CD4-positive, alpha-beta T cell (primary cell): ENCODE measurements at places on chromosomes 12 and 14.
A peak's percentile ranks its signal among the peaks of the same experiment; 100 is the strongest.

DNA sequence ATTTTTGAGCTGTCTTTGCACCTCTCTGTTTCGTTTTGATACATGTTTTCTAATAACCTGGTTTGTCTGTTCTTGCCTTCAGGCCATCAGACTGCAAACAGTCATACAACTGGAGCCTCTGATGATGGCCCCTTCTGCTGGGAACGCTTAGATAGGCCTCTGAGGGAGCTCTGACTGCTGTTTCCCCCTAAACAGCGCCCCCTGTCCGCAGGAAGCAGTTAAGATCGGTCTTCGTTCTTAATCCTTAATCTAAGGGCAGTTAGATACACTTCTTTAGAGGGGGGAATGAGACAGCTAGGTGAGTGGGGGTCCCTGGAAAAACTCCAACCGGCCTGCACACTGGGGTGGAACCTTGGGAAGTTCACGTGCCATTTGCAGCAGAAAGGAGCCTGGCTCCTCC lies 1338.8 kb upstream of the SEL1L start:
- no peak for DNase-seq

- peak; percentile 6 for DNase-seq
Observed at GRCh38 chr12:45257185-45257930, 41.5 kb downstream of the ANO6 start.

- DNase-seq: no peak
Observed at GRCh38 chr12:89551747-89552146, 25.9 kb upstream of the POC1B start.

DNA sequence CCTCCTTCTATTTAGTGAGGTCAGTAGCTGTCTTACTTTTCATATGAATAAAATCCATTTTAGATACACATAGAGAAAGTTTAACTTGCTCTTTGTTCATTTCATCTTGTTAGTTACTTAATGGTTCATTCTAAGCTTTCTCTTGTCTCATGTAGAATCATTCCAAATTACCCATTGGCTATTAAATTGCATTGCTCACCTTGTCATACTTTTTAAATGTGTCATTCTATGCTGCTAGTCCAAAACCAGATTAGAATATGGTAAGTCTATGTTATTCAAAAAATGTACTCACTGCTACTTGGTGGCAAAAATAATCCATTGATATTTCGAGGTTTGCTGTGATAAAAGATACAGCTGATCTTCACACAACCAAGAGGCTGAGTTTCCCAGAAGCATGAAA lies 3.0 kb downstream of the C12orf50 start:
- DNase-seq: no peak

GRCh38 chr14:64934338-64934929 lies 8.1 kb downstream of the GPX2 start:
- DNase-seq: no peak

- DNase-seq: no peak
Observed at GRCh38 chr14:35123388-35123703, 994 bp downstream of the PRORP start.

GRCh38 chr14:52188381-52188780 lies 79.1 kb upstream of the PTGDR start:
- no peak for DNase-seq

- no peak for DNase-seq
Observed at GRCh38 chr12:43241986-43242385, 310.0 kb downstream of the ADAMTS20 start.

DNA sequence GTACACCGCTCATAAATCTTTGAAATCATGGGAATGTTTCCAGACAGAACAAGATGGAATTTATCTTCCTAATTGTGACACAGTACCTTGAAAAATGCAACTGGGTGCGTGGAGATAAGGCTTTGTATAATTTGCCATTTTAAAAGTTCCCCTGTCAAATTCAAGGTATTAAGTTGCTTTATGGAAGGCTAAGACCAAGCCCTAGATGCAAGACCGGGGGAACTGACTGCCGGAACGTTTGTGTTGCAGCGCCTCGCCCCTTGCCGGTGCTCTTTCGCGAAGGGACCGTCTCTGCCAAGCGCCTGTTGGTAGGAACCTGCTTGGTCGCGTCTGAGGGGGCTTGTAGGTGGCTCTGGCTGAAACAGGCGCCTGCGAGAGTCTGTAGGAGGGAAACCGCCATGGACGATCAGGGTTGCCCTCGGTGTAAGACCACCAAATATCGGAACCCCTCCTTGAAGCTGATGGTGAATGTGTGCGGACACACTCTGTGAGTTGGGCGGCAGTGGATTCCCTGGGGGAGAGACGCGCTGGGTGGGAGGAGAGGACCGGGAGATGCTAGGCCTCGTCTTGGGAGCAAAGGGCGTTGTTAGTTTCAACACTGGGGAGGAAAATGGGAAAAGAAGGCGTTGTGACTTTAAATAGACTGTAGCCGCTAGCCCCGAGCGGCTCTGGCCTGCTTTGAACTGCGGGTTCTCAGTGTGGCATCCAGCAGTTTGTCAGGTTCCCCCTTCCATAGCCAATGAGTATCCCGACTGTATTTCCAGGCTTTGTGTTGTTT lies at the start of gene MNAT1:
Gene MNAT1, plus strand, starts transcription at position 297 of the 778 bp plus-strand sequence. Its CDS starts 102 bp downstream, at position 399.
- peak; percentile 59 for DNase-seq

DNA sequence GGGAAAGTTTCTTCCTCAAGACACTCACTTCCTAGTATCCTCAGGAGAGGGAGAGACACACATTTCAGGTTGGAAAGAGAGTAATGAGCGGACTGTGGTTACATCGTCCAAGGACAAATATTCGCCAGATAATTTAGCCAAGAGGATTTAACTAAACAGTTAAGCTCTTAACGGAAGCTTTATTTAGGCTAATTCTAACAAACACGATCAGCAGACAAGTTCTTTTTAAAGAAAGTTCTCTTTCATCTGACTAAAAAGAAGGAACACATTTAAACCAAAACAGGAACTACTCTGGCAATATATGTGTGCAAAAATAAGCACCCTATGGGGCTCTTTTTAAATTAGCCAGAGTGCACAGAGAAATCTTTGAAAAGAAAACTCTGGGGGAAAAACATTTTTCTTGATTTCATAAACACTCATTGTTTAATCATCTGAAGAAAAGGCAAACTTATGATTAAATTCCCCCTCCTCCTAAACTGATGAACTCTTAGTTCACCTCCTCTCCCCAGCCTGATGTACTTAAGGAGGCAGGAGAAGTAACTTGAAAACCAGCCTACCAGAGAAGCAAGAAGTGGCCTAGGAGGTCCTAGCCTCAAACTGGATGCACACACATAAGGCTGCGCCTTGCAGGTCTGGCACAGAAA lies 13.3 kb upstream of the BTG1 start:
- DNase-seq: no peak

GRCh38 chr12:86349196-86349595 lies 93.0 kb upstream of the MGAT4C start:
- no peak for DNase-seq

DNA sequence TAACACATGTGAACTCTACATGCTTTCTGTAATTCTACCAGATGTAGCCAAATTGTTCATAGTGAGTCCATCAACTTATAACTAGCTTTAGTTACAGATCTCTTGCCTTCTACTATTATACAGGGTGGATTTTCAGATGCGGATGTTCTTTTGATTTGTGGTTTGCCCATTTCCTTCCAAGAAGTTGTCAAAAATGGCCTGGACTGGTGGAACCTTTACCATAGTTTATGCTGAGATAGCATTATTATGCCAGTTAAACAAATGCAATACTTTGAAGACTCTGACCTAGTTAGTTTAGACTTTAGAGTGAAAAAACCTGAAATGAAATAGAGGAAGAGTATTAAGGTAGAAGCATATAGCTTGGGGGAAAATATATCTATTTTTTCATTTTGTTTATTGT lies 27.4 kb upstream of the CFL2 start:
- no peak for DNase-seq

- DNase-seq: no peak
Observed at GRCh38 chr14:90513161-90514014, 116.6 kb downstream of the CALM1 start.

DNA sequence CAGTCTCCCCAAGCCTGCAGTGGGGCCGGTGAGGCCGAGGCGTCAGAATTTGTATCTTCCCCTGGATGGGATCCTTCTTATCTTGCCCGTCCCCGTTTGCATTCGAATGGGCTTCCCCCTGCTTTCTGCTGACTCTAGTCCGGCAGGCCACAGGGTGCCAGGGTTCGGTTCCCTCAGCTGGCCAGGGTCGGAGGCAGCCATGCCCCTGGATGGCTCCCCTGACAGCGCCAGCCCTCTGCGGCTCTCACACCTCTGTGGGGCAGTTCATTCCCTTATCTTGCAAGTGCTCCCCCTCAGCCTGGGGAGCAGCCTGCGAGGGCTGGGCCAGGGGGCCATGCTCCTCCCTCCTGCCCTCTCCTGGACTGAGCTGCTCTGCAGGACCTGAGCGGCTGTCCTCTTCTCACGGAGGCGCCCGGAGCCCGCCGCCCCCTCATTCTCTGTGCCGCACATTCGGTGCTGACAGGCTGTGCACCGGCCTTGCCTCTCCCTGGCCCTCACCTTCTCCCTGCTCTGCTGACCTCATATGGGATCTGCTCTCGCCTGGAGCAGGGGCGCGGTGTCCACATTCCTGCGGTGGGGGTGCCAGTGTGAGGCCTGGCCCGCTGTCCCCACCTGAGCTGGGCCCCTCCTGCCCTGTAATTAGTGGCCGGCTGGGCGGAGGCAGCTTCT lies 32.8 kb downstream of the KIF26A start:
- DNase-seq: no peak

DNA sequence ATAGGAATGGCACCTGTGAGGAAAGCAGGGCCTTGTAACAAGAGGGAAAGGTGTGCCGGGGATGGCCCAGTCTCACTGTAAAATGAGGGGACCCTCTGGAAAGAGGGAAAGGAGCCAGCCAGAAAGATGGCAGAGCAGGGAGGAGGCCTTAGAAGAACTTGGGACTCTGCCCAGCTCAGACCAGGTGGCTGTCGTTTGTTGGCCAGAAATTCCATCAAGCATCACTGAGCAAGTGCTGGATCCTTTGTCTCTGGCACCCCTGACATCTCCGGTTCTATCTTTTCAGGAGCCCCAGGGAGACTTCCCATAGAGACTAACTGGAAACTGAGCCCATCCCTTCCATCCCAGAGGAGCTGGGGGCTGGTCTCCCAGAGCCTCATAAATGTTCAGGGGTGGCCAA lies 43.3 kb downstream of the DEGS2 start:
- DNase-seq: no peak

GRCh38 chr14:90985601-90986242 lies 74.7 kb downstream of the RPS6KA5 start:
- DNase-seq: no peak

- no peak for DNase-seq
Observed at GRCh38 chr14:65002586-65003210, 16.0 kb downstream of the FNTB start.

DNA sequence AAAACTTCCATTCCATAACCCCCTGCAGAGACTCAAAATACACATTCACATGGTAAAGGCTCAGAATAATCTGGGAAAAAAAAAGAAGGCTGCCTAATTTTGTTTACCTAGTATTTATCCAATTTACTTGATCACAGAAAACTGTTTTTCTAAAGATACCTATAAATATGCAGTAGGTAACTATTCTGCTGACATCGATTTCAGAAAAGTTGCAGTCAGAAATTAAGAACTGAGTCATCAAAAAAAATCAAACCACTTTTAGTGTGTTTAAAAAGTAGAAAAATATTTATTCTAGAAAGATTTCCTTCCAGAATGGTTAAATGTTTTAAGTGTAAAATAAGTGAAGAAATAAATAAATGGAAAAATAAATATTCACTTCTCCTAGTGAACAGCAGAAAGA lies 254.5 kb upstream of the CAND1 start:
- DNase-seq: no peak

DNA sequence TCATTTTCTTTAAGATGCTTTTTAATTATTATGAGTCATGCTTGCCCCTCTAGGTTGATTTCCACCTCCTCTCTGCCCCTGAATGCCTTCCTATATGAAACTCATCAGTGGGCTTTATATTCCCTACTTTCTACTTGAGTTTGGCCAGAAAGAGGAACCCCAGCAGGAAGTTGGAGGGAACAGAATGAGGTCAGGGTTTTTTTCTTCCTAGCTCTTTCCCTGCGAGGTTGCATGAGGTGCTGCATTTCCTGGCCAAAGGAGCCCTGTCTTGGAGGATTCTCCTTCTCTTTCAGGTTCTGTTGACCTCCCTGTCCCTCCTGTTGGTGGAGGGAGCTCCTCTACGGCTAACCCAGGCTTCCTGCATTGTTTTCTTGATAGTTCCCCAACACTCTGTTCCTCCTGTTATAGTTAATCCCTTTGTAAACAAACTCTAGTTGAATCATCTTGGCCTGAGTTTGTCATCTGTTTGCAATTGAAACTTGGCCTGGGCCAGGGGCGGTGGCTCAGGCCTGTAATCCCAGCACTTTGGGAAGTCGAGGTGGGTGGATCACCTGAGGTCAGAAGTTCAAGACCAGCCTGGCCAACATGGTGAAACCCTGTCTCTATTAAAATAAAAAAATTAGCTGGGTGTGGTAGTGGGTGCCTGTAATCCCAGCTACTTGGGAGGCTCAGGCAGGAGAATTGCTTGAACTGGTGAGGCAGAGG lies 15.3 kb upstream of the SPIC start:
- DNase-seq: no peak

DNA sequence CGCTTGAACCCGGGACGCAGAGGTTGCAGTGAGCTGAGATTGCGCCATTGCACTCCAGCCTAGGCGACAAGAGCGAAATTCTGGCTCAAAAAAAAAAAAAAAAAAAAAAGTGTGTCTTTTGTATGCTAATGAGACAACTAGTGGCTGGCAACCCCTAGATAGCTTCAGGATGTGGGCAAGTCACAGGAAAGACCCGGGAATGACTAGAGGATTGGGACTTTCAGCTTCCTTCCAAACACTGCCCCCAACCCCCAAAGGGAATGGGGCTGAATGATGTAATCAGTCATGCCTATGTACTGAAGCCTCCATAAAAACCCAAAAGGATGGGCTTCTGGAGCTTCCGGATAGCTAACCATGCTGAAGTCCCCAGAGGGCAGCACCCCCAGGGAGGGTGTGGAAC lies 28.6 kb downstream of the USP44 start:
- no peak for DNase-seq

- no peak for DNase-seq
Observed at GRCh38 chr12:6831450-6831995, 3.3 kb downstream of the P3H3 start.

GRCh38 chr12:3202096-3202495 lies 124.9 kb downstream of the TSPAN9 start:
- no peak for DNase-seq

GRCh38 chr12:119450771-119451170 lies 116.2 kb downstream of the CCDC60 start:
- no peak for DNase-seq

DNA sequence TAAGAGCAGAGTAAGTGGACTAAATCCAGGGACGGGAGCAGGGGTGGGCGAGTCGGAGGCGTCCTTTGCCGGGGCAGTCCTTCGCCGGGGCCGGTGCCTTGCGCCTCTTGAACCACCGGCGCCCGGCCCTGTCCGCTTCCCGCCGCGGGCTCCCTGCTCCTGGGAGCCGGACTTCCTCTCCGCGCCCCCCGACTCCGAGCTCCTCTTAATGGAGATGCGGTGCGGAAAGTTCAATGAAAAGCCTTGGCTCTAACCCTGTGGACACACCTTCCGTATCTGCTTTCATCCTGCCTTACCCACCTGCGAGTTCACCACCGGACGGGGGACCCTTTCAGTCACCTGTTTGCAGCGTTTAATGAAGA lies 412 bp downstream of the FGFR1OP2 start:
- no peak for DNase-seq

GRCh38 chr14:96745500-96746051 lies 51.6 kb upstream of the VRK1 start:
- no peak for DNase-seq

- DNase-seq: no peak
Observed at GRCh38 chr12:19287302-19287701, 152.0 kb upstream of the AEBP2 start.
